CD4-positive, alpha-beta T cell (primary cell): ENCODE measurements at places on chromosomes 4 and X. TPM values are rescaled to one million over a fixed set of nuclear protein-coding genes. Genes with fewer than 3 reads are reported as not detected.

XAGE1A gene
- total RNA-seq = not detected

DNA sequence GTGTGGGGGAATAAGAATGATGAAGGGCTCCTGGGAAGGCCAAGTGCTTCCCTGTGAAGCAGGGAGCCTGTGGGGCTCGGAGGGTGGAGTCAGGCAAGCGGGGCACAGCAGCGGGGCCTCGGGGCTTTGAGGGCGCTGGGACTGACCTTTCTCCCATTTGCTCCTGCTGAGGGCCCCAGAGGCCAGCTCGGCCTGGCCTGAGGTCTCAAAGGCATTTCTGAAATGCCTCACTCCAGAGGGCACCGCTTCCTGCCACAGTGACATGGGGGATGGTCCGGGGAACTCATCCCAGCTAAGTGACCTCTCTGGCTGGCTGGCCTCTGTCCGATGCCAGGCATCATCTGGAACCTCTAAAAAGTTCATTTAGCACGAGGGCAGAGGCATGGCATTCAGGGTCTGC lies 98.8 kb upstream of the STX18 start:
- no peak for DNase-seq

P2RY8 gene
- 139 TPM for total RNA-seq

DNA sequence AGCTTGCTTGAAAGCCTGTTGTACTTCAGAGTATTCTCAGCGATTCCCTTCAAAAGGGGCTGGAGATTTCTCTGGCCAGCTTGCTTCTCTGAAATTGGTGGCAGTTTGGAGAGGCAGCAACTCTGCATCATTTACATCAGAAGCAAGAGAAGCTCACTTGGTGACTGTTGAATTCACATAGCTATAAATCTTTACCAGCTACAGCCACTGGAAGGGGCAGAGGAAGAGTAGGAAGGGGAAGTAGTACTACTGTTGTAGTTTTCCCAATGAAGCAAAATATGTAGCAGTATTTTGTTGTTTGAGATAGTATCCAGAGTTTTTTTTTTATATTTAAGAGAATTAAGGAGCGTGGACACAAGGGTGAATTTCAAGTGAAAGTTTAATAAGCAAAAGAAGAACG lies 2.8 kb downstream of the TENT5D start:
- no peak for DNase-seq
